IPS DF 19.7 (cell line): ENCODE measurements at places on chromosomes 2 and 18.

DNA sequence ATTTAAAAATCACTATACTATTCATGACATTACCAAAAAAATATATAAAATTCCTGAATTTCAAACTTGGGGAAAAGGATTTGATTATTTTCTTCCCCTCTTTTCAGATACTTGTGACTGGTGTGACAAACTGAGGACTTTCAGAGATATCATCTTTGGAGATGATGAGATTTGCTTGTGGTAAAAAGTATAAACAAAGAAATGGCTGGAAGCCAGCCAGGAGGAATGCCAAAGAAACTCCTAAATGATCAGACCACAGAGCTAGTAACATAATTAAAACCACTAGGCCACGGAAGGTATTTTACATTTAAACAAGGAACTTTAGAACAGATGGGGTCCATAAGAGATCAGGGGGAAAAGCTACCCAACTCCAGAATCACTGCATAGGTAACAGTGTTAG is 58.7 kb downstream of the PIGN start:
- no peak for DNase-seq

DNA sequence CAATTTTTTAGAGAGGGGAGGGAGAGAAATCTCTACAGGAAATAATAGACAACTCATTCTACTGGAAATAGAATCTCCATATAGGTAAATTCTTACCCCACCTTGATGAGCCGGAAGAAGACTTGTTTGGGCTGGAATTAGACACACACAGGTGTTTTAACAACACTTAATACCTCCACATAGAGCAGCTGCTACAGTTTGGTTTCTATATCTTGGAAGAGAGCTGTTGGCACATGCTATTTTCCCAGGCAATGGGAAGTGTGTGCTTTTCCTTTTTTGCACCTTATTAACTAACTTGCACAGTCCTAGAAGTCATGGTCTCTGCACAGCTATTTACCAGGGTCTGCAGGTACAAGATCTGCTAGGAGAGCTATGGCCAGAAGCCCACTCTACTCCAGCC is 73.7 kb downstream of the SATB2 start:
- no peak for DNase-seq

DNA sequence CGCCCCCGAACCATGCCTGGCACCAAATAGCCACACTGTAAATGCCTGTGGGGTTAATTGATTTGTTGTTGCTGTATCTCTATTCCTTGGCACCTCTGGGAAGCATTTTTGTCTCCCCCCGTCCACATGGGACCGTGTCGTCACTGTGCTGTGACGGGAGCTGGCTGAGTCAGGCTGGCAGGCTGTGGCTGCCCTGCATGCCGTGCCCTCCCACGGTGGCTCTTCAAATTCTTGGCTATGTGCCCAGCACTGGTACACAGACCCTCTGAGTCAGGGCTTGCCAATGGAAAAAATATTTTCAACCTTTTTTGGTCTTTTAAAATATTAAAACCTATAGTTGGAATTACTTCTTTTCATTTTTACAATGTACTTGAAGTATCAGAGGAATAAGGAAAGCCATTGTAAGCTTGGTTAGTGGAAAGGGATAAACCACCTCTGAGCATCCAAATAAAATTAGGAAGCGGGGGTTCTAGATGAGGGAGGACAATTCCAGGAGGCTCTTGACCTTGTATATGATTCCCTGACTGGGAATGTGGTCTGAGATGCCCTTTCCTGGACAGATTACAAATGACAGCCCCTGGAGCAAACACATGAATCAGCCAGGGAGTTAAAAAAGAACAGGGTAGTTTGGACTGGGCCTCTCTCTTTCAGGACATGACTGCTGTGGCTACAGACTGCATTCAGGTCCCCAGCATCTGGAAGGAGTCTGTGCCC is 59.4 kb downstream of the DGKD start:
- DNase-seq = no peak

DNA sequence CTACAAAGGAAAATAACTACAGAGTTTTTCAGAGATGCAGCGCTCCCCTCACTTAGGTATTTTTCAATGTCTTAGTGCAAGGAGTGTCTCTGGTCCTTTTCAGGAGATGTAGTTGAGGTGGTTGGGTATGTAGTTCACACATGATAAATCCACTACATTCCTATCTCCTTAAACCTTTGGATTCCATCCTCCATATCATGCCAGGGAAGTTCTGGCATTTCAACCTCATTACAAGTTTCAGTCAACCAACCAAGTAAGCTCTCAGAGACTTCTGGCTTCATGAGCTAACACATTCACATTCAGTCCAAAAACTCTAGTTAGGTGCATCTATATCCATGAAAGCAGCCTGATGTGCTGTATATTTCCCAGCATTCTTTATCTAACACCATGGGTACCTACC is 47.3 kb downstream of the MAP3K20 start:
- DNase-seq = no peak
